ENCODE measurements at places on chromosomes 3 and 15.

- DNase-seq: no peak
Measured at GRCh38 chr3:186489507-186489906, 54.7 kb downstream of the CRYGS start.

DNA sequence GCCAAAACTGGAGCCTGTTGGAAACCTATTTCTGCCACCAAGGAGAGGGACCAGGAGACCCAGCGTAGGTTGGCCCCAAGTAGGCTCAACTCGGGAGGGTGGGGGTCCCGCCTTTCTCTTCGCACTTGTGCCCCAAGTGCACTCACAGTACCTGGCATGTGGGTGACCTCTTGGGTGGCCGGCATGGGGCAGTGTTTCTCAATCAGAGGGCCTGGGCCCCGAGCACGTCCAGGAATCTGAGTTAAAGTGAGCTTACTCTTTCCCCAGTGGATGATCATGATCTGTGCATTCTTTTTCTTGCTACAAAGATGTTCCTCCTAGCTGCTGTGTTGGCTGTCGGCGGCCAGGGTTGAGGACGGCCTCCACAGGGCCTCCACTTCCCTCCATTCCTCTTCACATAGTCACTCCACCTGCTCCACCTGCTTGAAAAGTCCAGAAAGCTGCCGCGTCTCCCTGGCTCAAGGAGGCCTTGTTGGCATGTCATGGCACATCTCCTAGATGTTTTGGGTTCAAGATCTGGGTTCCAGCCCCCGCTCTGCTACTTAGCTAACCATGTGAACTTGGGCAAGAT, 66.5 kb upstream of the SEC61A1 start:
- DNase-seq: no peak

- no peak for DNase-seq
Measured at GRCh38 chr3:143820466-143821221, 27.6 kb downstream of the SLC9A9 start.

GRCh38 chr3:20326541-20326940, 140.5 kb upstream of the SGO1 start:
- no peak for DNase-seq

DNA sequence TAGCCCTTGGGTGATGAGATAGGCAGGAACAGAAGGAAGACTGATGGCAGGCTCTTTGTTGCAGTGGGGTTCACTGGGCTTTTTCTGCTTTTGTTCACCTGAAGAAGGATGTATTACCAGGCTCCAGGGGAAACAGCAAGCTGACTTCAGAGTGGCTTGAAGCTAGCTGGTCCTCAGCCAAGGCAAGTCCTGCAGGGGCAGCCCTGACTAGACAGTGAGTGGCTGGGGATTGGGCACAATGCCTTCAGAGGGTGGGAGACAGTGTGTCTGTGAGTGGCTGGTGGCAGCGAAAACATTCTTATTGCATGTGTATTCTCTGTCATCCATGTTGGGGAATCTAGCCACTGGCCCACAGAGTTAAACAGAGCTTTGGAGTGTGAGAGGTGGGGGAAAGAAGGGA, 2.3 kb upstream of the TEX264 start:
- no peak for DNase-seq

GRCh38 chr15:74364936-74365597, 2.4 kb downstream of the CYP11A1 start:
- no peak for DNase-seq

GRCh38 chr3:8629151-8630021, 15.2 kb downstream of the SSUH2 start:
- DNase-seq: peak; percentile 38

GRCh38 chr15:64503640-64504039, 43.3 kb downstream of the ZNF609 start:
- no peak for DNase-seq

GRCh38 chr3:88044411-88044810, 14.4 kb downstream of the CGGBP1 start:
- DNase-seq: no peak

DNA sequence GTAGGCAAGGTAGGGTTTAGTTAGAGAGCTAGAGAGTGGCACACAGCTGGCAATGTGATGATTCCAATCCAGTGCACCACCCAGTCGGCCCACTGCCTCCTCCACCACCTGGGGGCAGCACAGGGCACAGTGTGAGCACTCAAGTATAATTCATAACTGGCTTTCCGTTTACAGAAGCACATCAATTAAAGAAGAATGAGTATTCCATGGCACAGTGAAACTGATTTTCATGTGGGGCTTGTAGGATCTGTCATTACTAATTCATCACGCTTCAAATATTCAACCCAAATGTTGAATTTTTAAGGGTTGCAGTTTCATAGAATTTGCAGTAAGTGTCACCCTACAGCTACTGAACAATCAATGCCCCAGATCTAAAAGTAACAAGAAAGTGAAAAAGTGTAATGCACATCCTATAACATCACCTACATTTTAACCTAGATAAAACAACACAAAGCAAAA, 149.9 kb downstream of the IGSF11 start:
- DNase-seq: peak; percentile 59

- DNase-seq: no peak
Measured at GRCh38 chr15:74977599-74977998, 17.8 kb upstream of the SCAMP5 start.

DNA sequence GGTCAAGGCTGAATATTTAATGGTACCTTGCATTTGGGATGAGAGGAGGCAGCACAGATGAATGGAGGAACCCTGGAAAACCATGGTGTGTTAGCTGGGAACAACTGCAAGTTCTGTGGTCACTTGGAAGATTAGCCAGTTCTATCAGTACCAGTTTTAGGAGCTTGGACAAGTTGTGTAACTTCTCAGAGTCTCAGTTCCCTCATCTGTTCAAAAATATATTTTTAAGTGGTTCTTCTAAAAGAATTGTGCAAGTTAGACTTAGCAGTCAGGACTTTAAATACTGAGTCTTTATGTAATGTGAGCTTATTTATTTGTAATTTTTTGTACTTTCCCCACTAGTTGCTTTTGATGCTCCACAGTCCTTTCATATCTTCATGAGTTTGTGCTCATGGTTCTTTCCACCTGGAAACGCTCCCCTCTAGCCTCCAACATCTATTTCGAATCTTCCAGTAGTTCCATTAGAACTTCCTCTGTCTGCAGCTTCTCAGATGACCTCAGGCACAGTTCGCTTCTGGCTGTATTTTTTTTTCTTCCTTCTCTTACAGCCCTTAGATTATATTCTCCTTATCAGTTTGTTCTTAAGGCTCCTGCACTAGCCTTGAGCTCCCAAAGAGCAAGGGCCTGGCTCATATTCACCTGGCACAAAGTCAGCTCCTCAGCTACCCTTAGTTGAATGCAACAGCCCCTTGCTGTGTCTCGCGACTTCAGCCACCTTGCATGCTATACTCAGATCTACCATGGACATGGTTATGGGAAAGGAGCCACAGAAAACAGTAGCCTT, 27.1 kb downstream of the ITPR1 start:
- DNase-seq: no peak

- no peak for DNase-seq
Measured at GRCh38 chr3:128152419-128153155, 694 bp upstream of the EEFSEC start.

GRCh38 chr3:55629432-55629831, 142.3 kb upstream of the WNT5A start:
- DNase-seq: no peak

GRCh38 chr3:105459566-105460290, 93.0 kb downstream of the ALCAM start:
- no peak for DNase-seq

GRCh38 chr3:85737846-85738245, 779.1 kb downstream of the CADM2 start:
- no peak for DNase-seq

DNA sequence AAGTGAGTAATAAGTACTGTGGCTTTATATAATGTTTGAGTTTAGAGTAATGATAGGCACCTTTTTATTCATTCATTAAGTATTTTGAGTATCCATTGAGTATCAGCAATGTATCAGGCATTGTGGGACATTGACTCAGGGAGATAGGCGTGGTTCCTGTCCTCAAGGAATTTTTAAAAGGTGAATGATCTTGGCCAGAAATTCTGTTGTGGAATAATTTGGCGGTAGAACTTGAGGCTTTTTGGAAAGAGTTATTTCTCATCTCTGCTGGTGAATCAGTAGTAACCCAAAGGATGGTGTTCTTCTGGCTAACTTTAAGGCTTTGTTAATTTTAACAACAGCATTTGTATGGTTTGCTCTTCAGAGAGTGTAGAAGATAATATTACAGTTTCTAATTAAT, 2.0 kb downstream of the RAB7A start:
- DNase-seq: no peak

DNA sequence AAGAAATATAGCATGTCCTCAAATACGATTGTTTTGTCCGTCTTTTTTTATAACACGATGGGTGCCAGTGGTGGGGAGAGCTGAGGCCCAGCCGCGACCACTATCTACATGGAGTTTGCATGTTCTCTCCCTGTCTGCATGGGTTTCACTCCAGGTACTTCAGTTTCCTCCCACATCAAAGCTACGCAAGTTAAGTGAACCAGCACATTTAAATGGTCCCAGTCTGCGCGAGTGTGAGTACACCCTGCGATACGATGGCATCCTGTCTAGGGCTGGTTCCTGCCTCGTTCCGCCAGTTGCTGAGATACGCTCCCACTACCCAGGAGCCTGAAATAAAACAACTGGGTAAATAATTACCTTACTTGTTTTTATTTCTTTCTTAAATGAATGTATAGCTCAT, 40.6 kb downstream of the ATP13A3 start:
- no peak for DNase-seq

GRCh38 chr3:30162579-30162978, 443.8 kb upstream of the TGFBR2 start:
- no peak for DNase-seq

GRCh38 chr15:57554812-57555179, 36.9 kb upstream of the MYZAP start:
- no peak for DNase-seq

GRCh38 chr15:84611631-84612030, 10.8 kb downstream of the ZSCAN2 start:
- no peak for DNase-seq

- DNase-seq: no peak
Measured at GRCh38 chr3:194667363-194667762, 4.6 kb downstream of the LSG1 start.

DNA sequence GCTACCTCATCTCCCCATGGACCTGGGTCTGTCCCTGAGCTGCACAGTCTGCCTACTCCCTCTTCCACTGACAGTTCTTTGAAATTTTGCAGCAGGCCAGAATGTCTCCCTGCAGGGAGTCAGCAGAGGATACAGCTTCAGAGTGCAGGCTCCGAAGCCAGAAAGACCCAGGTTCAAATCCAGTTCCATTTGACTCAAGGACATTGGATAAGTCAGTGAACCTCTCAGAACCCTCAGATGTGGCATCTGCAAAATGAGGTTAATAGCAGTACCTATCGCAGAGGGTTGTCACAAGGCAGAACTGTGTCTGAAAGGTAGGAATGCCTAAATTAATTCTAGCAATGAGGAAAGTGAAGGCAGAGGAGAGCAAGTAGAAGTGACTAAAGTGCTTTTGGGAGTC, 244.4 kb upstream of the TRIM42 start:
- DNase-seq: no peak

GRCh38 chr3:16392717-16393116, 120.8 kb downstream of the RFTN1 start:
- DNase-seq: no peak

DNA sequence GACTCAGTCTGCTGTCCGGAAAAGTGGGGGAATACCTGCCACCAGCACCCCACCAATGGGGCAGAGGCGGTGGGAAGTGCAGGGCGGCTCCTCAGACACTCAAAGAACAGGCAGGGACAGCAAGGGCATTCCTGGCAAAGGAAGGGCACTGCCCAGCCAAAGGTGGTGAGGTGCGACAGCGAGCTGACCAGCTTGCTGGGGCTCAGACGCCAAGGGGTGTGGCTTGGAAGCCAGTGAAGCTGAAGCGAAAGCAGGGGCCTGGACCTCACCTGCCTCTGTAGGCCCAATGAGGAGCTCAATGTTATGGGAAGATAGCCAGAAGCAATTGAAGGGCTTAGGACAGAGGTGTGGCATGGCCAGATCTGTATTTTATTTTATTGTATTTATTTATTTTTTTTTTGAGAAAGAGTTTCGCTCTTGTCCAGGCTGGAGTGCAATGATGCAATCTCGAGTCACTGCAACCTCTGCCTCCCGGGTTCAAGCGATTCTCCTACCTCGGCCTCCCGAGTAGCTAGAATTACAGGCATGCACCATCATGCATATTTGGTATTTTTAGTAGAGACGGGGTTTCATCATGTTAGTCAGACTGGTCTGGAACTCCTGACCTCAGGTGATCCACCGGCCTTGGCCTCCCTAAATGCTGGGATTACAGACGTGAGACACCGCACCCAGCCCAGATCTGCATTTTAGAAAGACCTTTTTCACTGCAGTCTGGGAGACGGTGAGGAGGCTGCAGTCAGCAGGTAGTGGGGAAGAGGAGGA, 4.4 kb upstream of the LMAN1L start:
- DNase-seq: no peak

GRCh38 chr3:127927829-127928604, 13.0 kb downstream of the KBTBD12 start:
- DNase-seq: no peak

GRCh38 chr3:134998855-134999254, 203.8 kb downstream of the EPHB1 start:
- DNase-seq: no peak

- DNase-seq: no peak
Measured at GRCh38 chr15:39510001-39510701, 70.7 kb upstream of the THBS1 start.

DNA sequence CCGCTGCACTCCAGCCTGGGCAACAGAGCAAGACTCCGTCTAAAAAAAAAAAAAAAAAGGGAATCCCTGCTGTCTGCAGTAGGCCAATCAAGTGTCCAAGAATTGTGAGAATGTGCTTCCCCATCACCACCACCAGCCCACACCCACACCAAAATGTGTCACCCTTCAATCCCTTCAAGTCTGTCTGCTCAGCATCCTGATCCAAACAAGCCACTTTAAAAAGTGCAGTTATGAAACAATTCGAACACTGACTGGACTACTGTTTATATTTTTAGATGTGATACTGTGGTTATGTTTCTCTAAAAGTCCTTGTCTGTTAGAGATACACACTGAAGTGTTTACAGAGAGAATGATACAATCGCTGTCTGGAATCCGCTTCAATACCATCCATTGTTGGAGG, 78.1 kb upstream of the CGNL1 start:
- no peak for DNase-seq

- no peak for DNase-seq
Measured at GRCh38 chr3:142159083-142159740, 9.9 kb upstream of the TFDP2 start.

DNA sequence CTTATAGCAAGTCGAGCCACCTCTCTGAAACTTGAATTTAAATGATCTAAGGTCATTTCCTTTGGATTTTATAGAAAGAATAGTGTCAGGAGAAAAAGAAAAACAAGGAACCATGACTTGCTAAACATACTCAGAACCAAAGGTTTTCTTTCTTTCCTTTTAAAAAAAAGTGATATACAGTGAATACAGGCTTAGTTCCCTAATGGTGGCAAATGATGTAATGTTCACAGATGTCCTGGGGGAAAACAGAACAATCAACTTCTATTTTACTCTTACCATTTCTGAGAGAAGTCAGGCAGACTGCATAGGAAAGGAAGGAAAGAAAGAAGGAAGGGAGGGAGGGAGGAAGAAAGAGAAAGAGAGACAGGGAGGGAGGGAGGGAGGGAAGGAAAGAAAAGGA, 56.5 kb downstream of the ST6GAL1 start:
- DNase-seq: no peak
